ENCODE measurements at places on chromosomes 6 and 20.

DNA sequence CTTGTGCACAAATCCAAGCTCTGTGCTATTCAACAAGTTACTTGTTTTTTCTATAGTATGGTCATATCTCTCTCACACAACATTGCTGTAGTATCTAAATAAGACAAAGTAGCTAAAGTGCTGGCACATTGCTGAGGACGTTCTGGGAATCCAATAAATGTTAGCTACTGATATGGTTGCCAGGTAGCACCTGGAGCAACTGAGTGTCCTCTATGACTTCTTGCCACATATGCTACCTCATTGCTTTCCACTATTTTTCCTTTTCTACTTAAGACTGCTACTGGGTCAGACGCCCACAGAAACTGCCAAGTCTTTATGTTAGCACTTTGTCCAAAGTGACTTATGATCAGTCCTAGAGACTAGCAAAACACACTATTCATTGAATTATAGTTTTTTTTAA is 85.3 kb downstream of the SYCP2 start:
- DNase-seq = no peak

DNA sequence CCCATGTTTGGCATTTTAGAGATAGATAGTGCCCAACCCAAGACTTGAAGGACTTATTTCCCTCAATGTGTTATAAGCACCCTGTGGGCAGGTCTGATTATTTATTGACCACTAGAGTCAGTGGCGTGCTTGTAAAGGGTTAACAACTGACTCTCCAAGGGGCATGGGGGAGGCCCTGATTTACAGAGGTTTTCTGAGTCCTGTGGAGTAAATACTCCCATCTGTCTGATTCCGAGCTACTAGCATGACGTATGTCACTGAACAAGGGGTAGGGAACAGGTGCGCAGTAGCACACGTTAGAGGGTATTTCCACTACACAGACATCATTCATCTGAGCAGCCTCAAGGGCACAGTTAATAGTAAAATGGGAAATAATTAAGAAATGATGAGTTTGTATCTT is 17.4 kb upstream of the TRAM2 start:
- DNase-seq = no peak

- no peak for DNase-seq
Observed at GRCh38 chr6:160950507-160950906, 41.1 kb upstream of the MAP3K4 start.

GRCh38 chr6:84033523-84034451 is at the start of gene MRAP2:
Gene MRAP2, plus strand, starts transcription at chr6:84033772. Its CDS starts 21,547 bp downstream, at chr6:84055319.
- DNase-seq = no peak

- no peak for DNase-seq
Observed at GRCh38 chr6:158752613-158753012, 66.6 kb downstream of the EZR start.

DNA sequence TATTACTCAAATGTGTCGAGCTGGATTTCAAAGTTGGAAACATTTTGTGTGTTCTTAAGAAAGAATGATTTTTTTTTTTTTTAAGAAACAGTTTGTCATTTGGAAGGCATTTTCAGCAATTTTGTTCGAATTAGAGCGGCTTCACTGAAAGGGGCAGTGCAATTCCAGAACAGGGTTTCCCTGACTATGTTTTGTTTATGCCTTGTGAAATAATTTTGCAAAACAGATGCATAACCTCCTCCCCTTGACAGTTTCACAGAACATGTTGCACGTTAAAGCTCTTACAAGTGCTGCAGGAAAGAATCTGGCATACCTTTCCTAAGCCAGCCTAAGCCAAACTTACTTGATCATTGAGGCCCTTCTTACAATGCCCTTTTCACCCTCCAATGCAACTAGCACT is 216.0 kb upstream of the SSTR4 start:
- DNase-seq = no peak

- no peak for DNase-seq
Observed at GRCh38 chr6:23465912-23466311, 660.1 kb upstream of the NRSN1 start.

DNA sequence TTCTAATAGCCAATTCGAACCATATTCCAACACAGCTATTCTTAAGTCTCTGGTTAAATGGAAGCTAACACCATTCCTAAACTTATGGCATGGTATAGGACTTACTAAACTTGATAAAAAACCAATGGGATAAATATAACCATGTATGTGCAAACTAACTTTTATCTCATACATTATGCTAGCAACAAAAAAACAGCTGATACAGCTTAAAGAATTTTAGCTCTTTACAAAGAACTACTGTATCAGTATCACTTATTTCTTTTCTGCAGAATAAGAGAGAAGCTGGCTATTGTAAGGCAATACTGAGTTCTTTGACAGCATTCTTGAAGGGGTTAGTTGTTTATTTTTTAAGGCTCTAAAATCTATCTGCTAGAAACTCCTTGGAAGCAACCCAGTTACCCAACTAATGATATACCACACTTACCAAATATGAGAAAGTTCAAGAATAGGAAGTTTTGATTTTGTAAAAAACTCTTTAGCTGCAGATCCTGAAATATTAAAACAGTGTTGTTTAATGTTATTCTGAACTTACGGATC is 44.9 kb downstream of the REPS1 start:
- DNase-seq = no peak

Measured in NCI-H526 treated with DMSO at 0.1 percent for 48 hours (cell line).